Activated CD8-positive, alpha-beta memory T cell treated with anti-CD3 and anti-CD28 coated beads for 4 hours (primary cell): ENCODE measurements at places on chromosomes 1 and 21.

DNA sequence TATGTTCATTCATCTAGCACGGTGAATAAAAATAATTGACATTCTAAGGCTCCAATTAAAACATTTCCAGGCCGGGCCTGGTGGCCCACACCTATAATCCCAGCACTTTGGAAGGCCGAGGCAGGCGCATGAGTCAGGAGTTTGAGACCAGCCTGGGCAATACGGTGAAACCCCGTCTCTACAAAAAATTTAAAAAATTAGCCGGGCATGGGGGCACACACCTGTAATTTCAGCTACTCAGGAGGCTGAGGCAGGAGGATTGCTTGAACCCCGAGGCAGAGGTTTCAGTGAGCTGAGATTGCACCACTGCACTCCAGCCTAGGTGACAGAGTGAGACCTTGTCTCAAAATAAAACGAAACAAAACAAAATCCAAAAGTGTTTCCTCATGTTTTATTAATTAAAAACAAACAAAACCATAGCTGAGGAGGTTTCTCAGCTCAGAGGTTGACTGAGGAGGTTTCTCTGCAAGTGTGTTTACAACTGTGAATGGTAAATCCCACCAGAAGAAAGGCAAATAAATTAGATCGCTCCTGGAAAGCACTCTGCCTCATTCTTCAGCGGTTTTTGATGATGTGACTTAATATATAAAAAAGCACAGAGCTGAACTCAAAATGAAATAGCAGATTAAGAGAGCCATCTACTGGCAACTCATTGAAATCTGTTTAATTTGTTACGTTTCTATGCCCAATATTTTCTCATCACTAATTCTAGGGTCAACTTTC is 37.7 kb upstream of the ATG4C start:
- no peak for DNase-seq

- no peak for DNase-seq
Observed at GRCh38 chr1:61186753-61187152, 104.4 kb downstream of the NFIA start.

DNA sequence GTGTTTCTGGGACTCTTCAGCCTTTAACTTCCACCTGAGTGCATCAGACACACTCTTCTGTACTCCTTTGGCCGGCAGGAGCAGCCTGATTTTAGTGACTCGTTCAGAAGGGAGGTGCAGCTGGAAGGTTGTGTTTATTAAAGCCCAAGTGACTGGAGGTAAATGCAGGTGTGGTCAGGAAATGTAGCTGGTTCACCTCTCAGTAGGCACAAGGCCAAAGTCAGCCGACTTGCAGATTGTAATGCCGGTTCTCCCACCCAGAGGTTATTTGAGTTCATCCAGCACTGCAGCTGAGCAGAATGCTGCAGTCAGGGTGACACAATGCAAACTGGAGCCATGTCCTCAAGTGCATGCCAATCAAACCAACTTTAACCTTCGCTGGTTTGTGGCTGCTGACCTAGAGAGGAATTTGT is 91.5 kb downstream of the SPATA46 start:
- DNase-seq: no peak

GRCh38 chr1:36023098-36023769 is 60.7 kb upstream of the TEKT2 start:
- no peak for DNase-seq
